Esophagus squamous epithelium (tissue), 5 donors: ENCODE measurements at places on chromosomes 1 and 21.

- no peaks in the 10 kb centered on the region for H3K27me3 ChIP-seq
- H3K4me1 ChIP-seq = no peaks in the 10 kb centered on the region
- H3K27ac ChIP-seq = no peak overlapping the region
- H3K4me3 ChIP-seq = no peak overlapping the region
These were observed 245.4 kb downstream of the TNR start for GRCh38 chr1:175498002-175498401.

GRCh38 chr1:40981691-40982448 is 2.4 kb downstream of the CTPS1 start:
- peaks cover 36% of the 10 kb centered on the region for H3K36me3 ChIP-seq
- peak overlapping the region; percentile 97 for H3K27ac ChIP-seq
- peak overlapping the region; percentile 2 for H3K4me3 ChIP-seq
- DNase-seq = no peak
- no peaks in the 10 kb centered on the region for H3K27me3 ChIP-seq

GRCh38 chr21:44263221-44263760 is 1.6 kb upstream of the DNMT3L start:
- H3K4me3 ChIP-seq = no peak overlapping the region
- H3K4me1 ChIP-seq = no peaks in the 10 kb centered on the region
- H3K27ac ChIP-seq = no peak overlapping the region
- no peak for DNase-seq
- H3K27me3 ChIP-seq = no peaks in the 10 kb centered on the region

GRCh38 chr1:152141971-152142584 is 16.9 kb downstream of the RPTN start:
- no peaks in the 10 kb centered on the region for H3K36me3 ChIP-seq
- no peaks in the 10 kb centered on the region for H3K27me3 ChIP-seq
- H3K27ac ChIP-seq = no peak overlapping the region
- no peak overlapping the region for H3K4me3 ChIP-seq
- H3K4me1 ChIP-seq = peaks cover 6% of the 10 kb centered on the region

- no peaks in the 10 kb centered on the region for H3K4me1 ChIP-seq
- no peak overlapping the region for H3K27ac ChIP-seq
- DNase-seq = no peak
- no peaks in the 10 kb centered on the region for H3K27me3 ChIP-seq
- H3K4me3 ChIP-seq = no peak overlapping the region
- H3K36me3 ChIP-seq = no peaks in the 10 kb centered on the region
These were observed 1554.8 kb downstream of the KCNT2 start for GRCh38 chr1:195053478-195053877.

- no peaks in the 10 kb centered on the region for H3K36me3 ChIP-seq
- peaks cover 11% of the 10 kb centered on the region for H3K4me1 ChIP-seq
- H3K27ac ChIP-seq = no peak overlapping the region
These were observed 110.2 kb downstream of the MATN1 start for GRCh38 chr1:30613188-30613587.

- no peak overlapping the region for H3K4me3 ChIP-seq
- no peaks in the 10 kb centered on the region for H3K36me3 ChIP-seq
- no peak for DNase-seq
- H3K4me1 ChIP-seq = no peaks in the 10 kb centered on the region
These were observed 16.7 kb downstream of the KDM1A start for GRCh38 chr1:23035823-23036452.

- peak overlapping the region; percentile 72 for H3K27ac ChIP-seq
- no peaks in the 10 kb centered on the region for H3K36me3 ChIP-seq
- DNase-seq = no peak
- no peaks in the 10 kb centered on the region for H3K27me3 ChIP-seq
These were observed 917 bp downstream of the KIAA0040 start for GRCh38 chr1:175191659-175192058.

DNA sequence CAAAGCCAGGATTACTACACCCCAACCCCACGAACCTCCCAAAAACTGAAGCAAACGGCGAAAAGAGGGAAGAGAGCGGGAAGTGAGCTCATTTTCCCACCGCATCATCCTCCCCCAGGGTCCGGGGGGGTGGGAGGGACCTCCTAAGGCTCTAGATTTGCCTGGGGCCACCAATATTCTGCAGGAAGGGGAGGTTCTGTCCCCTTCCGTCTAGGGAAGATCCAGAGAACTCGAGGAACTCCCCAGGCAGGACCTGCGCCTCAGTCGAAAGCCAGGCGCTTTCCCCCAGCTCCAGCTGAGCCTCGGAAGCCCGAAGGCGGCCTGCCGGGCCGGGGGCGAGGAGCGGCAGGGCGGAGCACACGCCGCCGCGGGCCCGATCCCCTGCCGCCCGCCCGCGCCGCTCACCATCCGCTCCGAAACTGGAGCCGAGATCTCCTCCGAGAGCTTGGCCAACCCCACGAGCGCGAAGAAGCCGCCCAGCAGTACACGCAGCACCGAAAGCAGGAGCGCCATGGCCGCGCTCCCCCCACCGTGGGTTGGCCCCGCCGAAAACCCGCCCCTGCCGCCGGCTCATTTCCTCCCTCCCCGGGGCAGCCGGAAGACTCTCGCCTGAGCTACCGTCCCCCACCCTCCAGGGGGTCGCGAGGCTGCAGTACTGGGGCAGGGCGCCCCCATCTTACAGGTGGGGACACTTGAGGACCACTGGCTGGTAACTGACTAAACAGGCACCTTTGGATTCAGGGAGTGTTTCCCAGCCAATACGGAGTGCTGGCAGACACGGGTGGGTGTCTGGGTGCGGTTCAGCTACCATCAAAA is at the start of gene TMEM35B:
TSS of gene TMEM35B (minus strand) at position 555 of the 816 bp plus-strand sequence. CDS start at position 513, 42 bp downstream.
- peaks cover 11% of the 10 kb centered on the region for H3K4me1 ChIP-seq
- peak within 1 kb of the TSS; percentile 74 for H3K4me3 ChIP-seq
- no peaks in the 10 kb centered on the region for H3K27me3 ChIP-seq
- H3K36me3 ChIP-seq = peaks cover 40% of the 10 kb centered on the region
- H3K27ac ChIP-seq = peak within 1 kb of the TSS; percentile 86
- no peak for DNase-seq

DNA sequence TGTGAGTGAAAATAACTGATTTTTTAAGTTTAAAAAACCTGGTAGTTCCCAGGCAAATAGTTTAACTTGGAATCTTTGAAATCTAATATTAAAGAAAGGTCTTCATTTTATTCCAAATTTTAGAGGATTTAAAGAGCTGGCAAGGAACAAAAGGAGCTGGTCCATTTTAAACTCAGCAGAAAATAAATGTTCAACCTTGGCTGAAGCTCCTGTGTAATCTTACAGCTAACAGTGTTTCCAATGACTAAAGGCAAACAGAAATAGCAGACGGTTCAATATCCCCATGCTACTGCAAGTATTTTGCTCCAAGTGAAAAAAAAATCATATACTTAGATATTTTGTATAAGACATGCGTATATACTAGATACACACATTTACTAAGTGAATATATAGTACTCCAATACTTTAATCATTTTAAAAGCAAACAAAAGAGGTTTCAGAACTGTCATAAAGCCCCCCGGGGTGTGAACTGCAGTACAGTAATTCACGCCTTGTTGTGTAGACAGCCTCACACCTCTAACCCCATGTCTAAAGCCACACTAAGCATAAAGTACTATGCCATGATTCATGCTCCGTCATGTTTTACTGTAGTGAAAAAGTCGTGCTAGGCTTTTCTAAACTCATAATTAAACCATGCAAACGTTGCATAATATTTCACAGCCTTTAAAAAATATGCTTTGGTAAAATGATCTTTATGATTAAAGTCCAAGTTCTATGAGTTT is 132.2 kb downstream of the CLIC6 start:
- H3K36me3 ChIP-seq = no peaks in the 10 kb centered on the region
- no peak overlapping the region for H3K4me3 ChIP-seq
- DNase-seq = no peak
- peak overlapping the region; percentile 80 for H3K27ac ChIP-seq
